ENCODE measurements at places on chromosomes 2 and 18.

DNA sequence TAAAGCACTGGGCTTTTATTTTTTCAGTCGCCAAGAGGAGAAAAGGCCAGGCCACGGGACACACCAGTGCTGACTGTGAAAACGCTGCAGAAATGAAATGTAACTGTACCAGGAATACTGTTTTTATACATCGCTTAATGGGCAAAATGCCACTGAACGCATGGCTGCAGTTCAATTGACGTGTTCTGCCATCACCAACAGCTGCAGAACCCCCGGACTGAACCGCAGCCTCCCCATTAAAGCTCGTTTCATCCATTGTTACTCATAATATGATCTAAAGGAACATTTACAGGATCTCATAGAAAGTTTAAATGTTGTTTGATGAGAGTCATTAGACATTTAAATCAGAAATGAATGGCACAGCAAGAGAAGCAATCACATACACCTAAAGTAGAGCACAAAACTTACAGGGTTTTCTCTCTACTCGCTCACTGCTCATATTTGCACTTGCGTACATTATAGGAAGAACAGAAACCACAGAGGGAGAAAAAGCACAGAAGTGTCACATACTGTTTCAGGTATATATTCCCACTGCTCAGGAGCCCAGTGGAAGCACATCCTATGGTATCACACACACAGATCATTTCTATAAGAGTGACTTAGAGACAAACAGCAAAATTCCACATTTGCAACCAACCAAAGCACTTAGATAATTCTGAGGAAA, 35.3 kb downstream of the TCF4 start:
- DNase-seq, result no peak

DNA sequence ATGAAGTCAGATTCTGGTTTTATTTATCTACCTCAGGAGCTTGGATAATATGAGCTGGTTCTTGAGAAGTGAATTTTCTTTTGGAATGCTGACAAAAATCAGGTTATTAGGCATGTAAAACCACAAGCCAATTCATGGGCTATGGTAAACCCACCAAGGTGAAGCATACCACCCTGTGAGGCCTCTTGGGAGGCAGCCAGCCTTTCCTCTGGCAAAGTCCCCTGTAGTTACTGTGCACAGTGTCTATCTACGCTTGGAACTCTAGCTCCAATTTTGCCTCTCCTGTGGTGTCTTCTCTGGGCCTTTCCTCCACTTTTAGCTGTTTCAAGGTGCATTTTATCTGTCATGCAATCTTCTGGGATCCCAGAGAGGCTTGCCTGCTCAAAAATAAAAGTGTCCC, 242.7 kb upstream of the ZSWIM2 start:
- DNase-seq, result no peak

DNA sequence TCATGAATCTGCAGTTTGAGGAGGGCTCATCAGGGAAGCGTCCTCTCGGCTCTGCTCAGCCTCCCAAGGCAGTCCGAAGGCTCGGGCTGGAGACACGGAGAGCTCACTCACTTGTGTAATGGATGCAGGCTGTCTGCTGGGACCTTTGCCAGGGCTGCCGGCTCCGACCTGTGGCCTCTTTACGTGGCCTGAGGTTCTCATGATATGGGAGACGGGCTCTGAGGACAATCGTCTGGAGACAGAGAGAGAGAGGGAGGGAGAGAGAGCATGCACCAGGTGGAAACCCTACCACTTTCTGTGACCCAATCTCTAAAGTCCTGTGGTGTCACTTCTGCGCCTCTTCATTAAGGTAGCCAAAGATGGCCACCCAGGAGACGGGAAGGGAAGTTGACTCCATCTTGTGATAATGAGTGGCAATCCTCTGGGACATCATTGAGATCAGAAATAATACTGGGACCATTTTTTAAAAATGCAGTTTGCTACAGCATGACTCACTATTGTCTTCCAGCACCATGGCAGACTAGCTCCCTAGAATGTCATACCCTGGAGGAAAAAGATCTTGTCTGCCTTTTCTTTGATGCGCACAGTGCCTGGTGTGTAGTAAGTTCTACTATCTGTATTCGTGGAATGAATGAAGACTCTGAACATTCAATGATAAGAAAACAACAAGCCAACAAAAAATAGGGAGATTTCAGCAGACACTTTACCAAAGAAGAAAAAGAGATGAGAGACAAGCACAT, 60.2 kb downstream of the CD8B2 start:
- no peak for DNase-seq

- no peak for DNase-seq
Observed at GRCh38 chr2:7719876-7720275, 802.7 kb downstream of the RNF144A start.

DNA sequence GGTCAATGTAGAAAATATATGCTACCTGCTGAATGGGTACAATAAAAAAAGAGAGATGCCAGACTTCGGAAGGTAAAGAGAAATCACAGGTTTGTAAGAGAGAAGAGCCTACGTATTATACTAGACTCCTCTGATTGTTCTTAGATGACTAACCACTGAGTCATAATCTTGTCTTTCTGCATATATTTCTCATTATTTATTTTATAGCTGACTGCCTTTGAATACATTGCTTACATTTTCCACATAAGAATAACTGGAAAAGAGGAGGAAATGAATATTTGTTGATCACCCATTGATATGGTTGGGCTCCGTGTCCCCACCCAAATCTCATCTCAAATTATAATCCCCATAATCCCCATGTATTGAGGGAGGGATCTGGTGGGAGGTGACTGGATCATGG, 90.3 kb upstream of the RAB27B start:
- no peak for DNase-seq

All from activated CD8-positive, alpha-beta memory T cell treated with anti-CD3 and anti-CD28 coated beads for 4 hours (primary cell).